ENCODE measurements at places on chromosomes 4 and X.

DNA sequence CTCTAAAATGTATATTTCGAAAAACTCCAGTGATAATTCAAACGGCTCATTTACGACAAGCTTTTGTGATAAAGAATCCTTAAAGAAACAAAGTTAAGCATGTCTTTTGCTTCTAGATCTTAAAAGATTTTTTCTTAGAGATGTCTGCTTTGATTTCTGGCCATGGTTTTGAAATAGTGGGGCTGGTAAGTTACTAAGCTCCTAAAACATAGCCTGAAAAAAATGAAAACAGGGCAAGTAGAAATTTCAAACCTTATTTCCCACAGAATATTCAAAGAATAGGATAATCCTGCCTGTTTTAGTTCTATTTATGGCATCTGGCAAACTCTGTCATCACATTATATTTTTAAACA, 318.3 kb downstream of the ARHGAP24 start:
- DNase-seq: no peak

DNA sequence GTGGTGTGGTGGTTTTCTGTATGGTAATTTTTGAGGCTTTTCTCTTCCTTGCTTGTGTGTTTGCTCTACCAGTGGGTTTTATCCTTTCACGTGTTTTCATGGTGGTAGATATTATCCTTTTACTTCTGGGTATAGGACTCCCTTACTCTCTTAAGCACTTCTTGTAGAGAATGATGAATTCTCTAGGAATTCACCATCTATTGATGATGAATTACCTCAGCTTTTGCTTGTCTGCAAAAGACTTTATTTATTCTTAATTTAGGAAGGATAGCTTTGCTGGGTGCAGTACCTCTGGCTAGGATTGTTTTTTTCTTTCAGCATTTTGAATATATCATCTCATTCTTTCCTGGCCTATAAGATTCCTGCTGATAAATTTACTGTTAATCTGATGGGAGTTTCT, 415.3 kb downstream of the PDGFC start:
- DNase-seq: no peak

DNA sequence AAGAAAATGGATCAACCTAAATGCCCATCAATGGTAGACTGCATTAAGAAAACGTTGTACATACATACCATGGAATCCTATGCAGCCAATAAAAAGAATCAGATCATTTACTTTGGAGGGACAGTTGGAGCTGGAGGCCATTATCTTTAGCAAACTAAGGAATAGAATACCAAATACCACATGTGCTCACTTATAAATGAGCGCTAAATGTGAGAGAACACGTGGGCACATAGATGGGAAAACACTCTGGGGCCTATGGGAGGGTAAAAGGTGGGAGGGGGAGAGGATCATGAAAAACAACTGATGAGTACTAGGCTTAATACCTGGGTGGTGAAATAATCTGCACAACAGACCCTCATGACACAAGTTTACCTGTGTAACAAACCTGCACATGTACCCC, 1729.9 kb upstream of the PCDH10 start:
- no peak for DNase-seq

DNA sequence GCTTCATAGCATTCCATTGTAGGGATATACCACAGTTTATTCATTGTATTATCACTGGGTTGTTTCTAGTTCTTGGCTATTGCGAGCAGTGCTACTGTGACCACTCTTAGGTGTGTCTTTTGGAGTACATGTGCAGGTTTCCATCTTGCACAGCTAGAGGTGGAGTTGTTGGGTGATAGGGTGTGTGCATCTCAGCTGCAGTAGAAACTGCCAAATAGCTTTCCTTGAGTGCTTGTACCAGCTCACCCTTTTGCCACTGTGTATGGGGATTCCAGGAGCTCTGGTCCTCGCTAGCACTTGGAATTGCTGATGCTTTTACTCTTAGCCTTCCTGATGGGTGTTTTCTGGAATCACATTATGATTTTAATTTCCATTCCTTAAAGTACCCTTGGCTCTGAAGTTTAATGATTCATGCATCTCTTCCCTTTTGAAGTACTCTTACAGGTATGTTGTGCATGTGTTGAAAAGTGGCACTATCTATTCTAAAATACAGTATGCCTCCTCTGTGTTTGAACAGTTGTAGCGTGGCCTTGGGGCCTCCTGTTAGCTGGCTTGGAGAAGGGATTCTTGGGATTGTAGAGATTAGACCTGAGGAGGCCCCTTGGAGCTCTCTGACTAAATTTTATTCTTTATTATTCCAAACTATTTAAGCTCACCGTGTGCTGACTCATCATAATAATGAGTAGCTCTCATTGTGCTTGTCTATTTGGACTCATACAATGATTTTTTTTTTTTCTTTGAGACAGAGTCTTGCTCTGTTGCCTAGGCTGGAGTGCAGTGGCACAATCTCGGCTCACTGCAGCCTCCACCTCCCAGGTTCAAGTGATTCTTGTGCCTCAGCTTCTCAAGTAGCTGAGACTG, 38.4 kb downstream of the HTT start:
- DNase-seq: no peak

DNA sequence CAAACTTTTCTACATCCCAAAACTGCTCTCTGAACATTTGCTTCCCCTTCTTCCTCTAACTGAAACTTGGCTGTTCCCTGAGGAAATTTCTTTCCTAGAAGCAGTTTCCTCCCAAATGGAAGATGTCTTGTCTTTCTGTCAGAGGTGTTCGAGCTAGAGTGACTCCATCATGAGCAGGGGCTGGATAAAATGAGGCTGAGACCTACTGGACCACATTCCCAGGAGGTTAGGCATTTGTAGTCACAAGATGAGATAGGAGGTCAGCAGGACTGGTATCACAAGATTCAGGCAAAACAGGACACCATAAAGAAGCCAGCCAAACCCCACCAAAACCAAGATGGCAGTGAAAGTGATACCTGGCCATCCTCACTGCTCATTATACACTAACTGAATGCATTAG, 35.8 kb upstream of the PGRMC2 start:
- DNase-seq: no peak

- DNase-seq: no peak
Observed at GRCh38 chr4:55247521-55247920, 98.5 kb upstream of the SRD5A3 start.

DNA sequence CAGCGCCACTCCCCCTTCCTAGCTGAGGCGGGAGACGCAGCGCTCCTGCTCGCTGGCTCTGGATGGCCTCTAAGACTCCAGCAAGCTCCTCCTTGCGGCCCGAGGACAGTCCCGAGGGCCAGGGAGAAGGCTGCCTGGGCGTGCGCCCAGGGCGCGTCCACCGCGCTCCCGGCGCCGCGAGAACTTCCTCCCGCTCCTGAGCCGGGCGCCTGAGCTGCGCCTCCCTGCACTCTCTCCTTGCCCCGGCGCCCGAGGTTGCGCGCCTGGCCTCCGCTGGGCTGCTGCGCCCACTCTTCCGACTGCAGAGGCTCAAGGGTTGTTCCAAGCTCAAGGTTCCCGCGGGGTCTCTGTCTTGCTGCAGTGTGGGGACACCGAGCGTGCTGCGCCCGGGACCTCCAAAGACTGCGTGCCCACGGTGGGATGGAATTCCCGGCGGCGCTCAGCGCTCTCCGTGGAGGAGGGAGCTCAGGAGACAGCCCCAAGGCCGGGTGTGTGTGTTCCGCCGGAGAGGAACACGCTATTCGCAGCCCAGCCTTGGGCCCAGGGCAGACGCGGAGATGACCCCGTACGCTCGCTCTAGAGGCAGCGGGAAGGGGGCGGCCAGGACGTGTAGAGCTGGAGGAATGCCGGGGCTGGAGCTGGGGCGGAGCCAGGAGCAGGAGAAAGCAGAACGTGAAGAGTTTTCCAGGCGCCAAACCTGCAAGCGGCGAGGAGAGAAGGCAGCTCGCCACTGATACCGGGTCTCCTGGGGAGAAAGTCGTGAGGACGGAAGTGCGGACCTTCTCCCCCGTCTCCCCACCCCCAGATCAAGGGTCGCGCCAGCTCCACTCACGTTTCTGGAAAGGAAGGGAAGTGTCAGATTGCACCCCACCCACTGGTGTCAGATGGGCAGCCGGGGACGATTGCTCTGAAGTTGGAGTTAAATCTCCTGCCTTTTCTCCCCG, at the start of gene ARHGAP6:
TSS of gene ARHGAP6 (minus strand) at position 753 of the 944 bp plus-strand sequence. CDS start 1,092 bp downstream, outside the sequence.
- no peak for DNase-seq

GRCh38 chr4:182280436-182281111, 37.4 kb downstream of the TENM3 start:
- no peak for DNase-seq

DNA sequence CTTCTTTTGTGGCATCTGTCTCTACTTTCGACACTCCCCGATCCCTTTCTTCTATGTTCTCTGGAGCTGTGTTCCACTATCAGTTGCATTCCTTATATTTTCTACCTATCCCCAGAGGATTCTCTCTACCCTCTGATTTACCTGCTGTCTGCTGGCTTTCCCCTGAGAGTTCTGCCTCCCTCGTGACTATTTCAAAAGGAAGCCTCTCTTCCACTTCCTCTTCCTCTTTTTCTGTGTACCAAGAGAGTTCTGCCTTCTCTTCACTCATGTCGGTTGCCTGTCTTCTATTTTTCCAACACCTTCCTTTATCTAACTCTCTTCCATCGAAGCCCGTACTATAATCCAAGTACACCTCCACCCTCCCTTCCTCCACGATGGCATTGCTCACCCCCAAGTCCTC, 631.7 kb downstream of the SMARCA1 start:
- DNase-seq: no peak

- DNase-seq: no peak
Observed at GRCh38 chrX:81577028-81577427, 375.1 kb downstream of the SH3BGRL start.

DNA sequence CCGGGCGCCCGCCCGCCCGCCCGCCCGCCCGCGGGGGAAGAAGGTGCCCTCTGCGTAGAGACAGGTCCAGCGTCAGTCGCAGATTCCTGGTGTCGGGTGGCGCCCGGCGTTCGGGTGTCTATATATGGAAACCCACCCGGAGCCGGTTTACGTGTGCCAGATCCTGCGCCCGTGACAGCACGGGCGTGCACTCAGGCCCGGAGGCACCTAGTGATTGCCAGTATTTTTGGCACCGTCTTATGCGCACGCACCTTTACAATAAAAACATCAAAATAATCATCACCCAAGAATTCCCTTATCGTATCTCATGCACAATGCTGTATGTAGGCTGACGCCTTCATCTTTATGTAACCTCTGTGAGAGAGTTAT, 519 bp downstream of the SLC25A4 start:
- no peak for DNase-seq

DNA sequence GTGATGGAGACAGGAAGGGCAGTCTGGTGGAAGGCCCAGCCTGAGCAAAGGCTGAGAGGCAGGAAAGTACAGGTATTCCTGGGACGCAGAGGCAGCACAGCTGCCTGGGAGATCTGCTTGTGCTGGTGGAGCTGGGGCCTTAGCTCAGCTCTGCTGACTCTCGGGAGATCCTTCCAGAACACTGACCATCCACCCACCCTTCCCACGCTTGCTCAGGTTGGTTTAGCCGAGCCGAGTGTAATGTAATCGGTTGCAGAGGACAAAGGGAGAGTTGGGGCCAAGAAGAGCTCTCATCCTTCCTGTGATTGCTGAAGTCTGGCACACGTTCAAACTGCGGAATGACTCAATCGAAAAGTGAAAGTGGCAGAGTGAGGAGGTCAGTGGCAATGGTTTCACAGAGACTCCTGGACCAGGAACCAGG, 43.1 kb upstream of the GPR78 start:
- DNase-seq: peak; percentile 33

DNA sequence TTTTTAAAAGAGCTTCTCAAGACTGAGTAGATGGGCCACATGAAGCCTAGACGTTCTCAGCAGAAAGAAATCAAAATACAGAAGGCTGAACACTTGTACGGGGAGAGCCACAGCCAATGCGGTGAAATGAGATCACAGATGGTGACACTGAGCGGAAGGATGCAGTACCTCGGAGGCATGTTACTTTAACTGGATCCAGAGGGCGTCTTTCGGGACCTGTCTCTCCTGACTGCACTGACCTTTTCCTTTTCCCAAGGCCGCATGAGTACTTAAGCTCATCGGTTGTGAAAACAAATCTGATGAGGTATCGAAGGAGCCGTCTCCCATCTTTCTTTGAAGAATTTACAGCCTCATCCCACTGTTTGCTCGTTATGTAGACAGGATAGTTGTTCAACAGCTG, 32.6 kb downstream of the BEND4 start:
- DNase-seq: no peak

- DNase-seq: no peak
Observed at GRCh38 chr4:66555301-66555700, 885.0 kb upstream of the EPHA5 start.

- no peak for DNase-seq
Observed at GRCh38 chr4:53557669-53558064, 33.6 kb downstream of the LNX1 start.

DNA sequence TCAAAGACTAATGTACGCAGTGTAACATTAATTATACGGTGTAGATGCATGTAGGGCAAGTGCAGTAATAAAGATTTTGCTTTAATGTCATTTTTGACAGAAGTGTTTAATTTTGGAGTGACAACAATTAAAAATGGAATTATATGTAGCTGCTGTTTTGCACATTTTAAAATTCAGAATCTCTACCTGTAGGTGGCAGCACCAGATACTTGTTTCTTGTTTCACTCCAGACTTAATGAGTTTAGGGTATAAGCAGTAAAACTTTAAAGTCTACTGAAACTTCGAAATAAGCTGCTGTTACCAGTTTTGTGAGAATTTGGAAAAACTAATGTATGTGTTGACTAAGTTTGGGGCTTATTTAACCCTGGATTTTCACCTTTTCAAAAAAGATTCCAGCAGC, 144.9 kb downstream of the POLA1 start:
- DNase-seq: no peak

DNA sequence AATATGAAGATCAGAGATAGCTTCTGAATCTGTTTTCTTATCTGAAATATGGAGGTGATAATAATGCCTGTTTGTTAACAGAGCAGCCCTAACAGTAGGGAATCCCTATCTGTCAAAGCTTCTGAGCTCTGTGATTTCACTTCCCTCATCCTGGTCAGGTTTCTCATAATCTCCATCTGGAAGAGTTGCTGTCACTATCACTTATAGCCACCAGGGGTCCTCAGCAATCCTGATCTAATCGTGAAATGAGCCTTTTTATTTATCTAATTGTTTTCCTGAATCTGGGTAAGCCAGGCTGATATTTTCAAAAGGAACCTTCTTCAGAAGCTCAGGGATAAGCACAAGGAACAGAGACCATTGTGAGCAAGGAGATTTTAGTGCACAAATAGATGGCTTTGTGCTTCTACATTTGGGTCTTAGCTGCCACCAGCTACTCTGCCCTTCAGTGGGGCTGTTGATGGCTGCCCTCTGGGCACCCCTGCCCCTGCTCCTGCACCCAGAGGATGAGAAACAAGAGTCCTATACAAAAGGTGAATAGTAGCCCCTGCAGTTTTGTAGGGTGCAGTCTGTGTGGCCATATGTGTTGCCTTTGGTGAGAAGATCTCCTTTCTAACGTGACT, 196.4 kb upstream of the RADX start:
- DNase-seq: no peak

- peak; percentile 17 for DNase-seq
Observed at GRCh38 chr4:52869196-52869595, 7.1 kb downstream of the RASL11B start.
